ENCODE measurements at places on chromosomes 1 and 21. TPM values are rescaled to one million over a fixed set of nuclear protein-coding genes. Genes with fewer than 3 reads are reported as not detected.

- no peak for DNase-seq
Measured at GRCh38 chr21:37615962-37616361, 249.4 kb downstream of the DYRK1A start.

The SLC45A3 gene
- polyA plus RNA-seq: 4.6 TPM

The AADACL3 gene
- polyA plus RNA-seq: 0.30 TPM

- DNase-seq: no peak
Measured at GRCh38 chr1:244089561-244089960, 38.5 kb downstream of the ZBTB18 start.

DNA sequence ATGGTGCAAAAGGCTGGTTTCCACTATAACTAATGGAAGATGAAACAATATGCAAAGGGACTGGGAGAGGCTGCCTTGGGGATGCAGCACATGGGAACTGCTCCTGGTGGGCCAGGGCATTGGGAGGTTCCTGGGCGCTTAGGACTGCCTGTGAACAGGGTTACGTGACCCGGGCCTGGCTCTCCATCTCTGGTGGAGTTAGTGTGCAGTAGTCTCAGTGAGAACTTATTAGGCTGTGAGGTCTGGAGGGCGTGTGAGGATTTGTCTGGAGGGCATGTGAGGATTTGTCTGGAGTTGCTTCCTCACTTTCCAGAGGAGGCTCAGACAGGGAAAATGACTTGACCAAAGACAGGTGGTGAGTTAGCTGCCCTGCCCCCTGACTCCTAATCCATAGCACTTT lies 1.5 kb upstream of the ETV3L start:
- no peak for DNase-seq

The CASQ2 gene
- polyA plus RNA-seq: not detected

GRCh38 chr1:227846265-227846858 lies 30.9 kb downstream of the PRSS38 start:
- no peak for DNase-seq

The OR2AJ1 gene
- polyA plus RNA-seq: not detected

- DNase-seq: no peak
Measured at GRCh38 chr1:63524201-63524600, 876 bp downstream of the EFCAB7 start.

DNA sequence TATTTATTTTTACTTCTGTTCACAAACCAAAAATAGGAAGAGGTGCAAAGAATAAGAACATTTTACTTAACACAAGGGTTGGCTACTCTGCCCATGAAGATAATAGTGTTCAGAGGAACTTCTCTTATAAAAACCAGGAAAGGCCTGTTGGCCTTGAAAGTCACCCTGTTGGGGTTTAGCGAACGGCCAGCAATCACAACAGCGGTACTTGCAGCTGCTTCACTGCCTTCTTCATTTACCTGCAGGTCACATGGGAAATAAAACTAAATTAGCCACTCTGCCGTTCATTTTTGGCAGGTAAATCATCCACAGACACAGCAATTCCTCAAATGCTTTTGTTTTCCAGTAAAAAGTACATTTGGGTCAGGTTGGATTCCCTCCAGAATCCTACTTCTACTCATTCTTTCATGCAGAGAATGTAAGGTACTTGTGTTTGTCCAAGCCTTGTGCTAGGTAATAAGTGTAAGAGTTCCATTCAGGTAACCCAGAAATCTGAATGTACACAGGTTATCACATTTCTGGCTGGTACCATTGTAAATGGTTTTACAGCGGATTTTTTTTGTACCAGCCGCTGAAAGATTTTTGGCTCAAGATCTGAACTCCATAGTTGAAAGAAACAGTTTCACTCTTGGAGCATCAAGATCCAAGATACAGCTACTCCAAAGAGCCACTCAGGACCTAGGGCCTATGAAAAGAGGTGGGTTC lies 13.1 kb downstream of the SERPINC1 start:
- no peak for DNase-seq

DNA sequence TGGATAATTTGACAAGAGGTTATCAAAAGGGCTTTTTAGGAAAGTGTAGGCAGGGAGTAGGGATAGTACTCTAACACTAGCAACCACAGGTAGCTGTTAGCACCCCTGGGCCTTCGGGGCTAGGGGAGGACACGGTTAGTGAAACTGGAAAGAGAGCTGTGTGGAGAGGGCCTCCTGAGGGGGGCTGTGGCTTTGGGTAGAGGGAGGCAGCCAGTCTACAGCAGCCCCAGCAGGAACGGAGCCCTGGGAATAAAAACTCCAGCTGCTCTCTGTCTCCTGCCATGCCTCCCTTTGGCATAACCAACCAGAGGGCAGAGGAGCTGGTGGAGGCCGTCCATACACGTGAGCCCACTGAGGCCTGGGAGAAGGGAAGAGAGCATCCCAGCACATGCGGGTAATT lies 223.2 kb downstream of the FOXD2 start:
- DNase-seq: no peak

- peak; percentile 83 for DNase-seq
Measured at GRCh38 chr1:26132128-26132833, 20.7 kb downstream of the PDIK1L start.

DNA sequence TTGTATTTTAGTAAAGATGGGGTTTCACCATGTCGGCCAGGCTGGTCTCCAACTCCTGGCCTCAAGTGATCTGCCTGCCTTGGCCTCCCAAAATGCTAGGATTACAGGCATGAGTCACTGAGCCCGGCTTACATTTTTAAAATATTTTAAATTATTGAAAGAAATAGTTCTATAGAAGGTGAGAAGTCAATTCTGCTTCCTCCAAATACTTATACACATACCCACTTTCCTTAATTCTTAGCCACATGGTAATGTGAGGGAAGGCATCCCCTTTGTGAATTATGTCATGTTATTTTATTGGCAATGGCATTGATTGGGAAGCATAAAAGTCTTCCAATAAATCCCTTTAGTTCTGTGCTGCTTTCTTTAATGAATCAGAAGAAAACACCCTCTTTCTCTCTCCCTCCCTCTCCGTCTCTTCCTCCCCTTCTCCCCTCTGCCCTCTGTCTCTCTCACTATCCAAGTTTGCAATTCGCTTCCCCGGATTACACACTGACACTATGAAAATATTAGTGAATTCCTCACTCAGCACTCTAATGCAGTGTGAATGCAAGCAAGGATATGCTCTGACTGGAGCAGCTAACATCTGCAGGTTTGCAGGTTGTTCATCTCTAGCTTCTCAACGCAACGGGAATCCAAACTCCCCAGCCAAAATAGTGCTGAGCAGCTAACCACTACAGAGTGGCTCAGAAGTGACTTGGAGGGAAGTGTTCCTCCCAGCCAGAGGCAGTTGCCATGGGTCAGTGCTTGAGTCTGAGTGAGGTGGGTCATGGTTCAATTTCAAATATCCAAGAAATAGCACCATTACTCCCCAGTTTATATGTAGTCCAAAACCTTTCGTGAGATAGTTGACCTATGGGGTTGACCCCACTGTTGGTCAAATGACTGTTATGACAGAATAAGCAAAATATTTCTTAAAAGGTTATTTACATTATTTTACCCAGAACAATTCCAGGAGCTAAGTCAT lies 77.8 kb upstream of the CD55 start:
- no peak for DNase-seq

- peak; percentile 11 for DNase-seq
Measured at GRCh38 chr1:118249641-118250040, 64.6 kb upstream of the SPAG17 start.

DNA sequence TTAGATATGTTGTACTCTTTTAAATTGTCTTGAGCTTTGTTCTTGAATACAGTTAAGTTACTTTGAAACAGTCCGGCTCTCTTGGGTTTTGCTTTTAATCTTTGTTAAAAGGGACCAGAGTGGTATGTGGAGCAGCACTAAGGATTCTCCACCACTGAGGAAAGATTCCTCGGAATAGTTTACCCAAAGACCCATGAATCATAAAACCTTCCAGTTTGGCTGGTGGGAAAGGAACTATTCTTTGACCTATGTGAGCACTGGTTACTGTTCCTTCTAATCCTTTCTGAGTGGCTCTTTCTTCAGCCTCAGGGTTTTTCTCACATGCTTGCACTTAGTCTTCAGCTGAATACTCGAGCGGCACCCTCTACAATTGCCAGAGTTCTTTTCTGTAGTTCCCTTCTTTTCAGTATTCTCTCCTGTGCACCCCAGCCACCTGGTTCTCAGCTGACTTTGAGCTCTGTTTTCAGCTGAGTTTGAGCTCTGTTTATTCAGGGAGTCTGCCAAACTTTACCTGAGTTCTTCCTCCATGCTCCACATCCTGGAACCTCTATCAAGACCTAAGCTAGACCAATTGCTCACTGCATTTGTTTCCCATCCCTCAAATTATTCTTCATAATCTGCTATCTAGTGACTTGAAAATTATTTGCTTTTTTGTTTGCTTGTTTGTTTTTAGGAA lies 253.8 kb upstream of the PLXNA2 start:
- DNase-seq: no peak

GRCh38 chr1:19074361-19074901 lies 118.0 kb upstream of the IFFO2 start:
- no peak for DNase-seq

The SPATA17 gene
- polyA plus RNA-seq: 1.2 TPM

GRCh38 chr1:44472620-44473525 lies 67.8 kb downstream of the RNF220 start:
- peak; percentile 28 for DNase-seq

The MAN1C1 gene
- polyA plus RNA-seq: 5.4 TPM

The SRP9 gene
- 590 TPM for polyA plus RNA-seq

The PLPPR4 gene
- polyA plus RNA-seq: 0.99 TPM

DNA sequence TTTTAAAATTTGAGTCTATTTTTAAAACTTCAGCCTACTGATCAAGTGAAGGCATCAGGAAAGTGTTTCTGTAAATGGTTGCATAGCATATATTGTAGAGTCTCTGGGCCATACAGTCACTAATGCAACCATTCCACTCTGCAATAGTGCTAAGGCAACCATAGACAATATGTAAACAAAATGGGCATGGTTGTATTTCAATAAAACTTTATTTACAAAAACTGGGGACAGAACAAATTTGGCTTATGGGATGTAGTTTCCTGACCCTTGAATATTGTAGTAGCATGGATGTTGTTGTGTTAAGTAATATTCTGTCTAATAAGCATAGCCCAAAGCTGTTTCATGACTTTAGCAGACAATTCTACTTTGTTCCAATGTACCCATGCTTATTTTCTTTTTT lies 117.7 kb downstream of the GRIK1 start:
- no peak for DNase-seq

- no peak for DNase-seq
Measured at GRCh38 chr1:32755810-32756159, 53.2 kb upstream of the SYNC start.

The HSPB7 gene
- polyA plus RNA-seq: 0.13 TPM

The EPHB2 gene
- polyA plus RNA-seq: 4.1 TPM

Measured in GM23338 (cell line).